ENCODE measurements at places on chromosomes 1 and 21. TPM values are rescaled to one million over a fixed set of nuclear protein-coding genes. Genes with fewer than 3 reads are reported as not detected.

Gene CFAP141
- total RNA-seq, result not detected

Gene CD247
- 1.7 TPM for total RNA-seq

Gene HCRTR1
- 3.2 TPM for total RNA-seq

Gene PODN
- total RNA-seq, result 1.5 TPM

Gene DNAH14
- 16.5 TPM for total RNA-seq

Gene SOX13
- total RNA-seq, result 2.2 TPM

Gene RRP1
- 12.3 TPM for total RNA-seq

Gene RAB25
- total RNA-seq, result not detected
